Right renal cortex interstitium (tissue), 3 donors: ENCODE measurements at places on chromosomes 2 and 18. TPM values are rescaled to one million over a fixed set of nuclear protein-coding genes. Genes with fewer than 3 reads are reported as not detected.

Gene SLC35F5
- 153 TPM for polyA plus RNA-seq

Gene TLX2
- 0.06 TPM for polyA plus RNA-seq

Gene BCL11A
- polyA plus RNA-seq, result 11.7 TPM

Gene CDCA7
- 38.4 TPM for polyA plus RNA-seq

- no peak for DNase-seq
Measured at GRCh38 chr2:109386004-109386695, 227.6 kb downstream of the SEPTIN10 start.

DNA sequence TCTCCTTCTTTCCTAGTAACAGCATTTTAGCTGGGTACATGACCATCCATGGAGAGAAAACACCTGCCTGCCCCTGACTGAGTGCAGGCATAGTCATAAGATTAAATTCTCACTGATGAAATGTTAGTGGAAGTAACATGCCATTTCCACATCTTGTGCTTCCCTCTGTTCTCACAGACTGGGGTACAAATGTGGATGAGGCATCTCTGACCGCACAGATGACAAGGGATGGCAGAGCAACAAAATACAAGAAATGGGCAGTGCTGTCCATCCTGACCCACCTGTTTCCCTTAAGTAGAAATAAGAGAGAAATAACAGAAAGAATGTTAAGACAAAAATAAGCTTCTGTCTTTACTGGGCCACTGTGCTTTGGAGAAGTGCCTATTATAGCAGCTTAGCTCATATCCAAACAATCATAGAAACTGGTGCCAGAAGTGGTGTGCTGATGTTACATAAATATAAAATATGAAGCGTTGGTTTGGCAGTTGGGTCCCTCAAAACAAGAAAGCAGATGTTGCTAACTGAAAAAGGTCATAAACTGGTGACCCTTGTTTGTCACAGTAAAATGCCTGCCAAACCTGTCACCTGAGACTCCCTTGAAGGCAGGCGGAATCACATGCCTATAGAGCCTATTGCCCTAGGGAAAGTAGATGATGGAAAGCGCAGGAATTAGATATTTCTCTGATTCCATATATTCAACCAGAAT, 72.4 kb upstream of the CCDC150 start:
- DNase-seq, result no peak

GRCh38 chr2:37664231-37664643, 7.2 kb downstream of the CDC42EP3 start:
- no peak for DNase-seq

DNA sequence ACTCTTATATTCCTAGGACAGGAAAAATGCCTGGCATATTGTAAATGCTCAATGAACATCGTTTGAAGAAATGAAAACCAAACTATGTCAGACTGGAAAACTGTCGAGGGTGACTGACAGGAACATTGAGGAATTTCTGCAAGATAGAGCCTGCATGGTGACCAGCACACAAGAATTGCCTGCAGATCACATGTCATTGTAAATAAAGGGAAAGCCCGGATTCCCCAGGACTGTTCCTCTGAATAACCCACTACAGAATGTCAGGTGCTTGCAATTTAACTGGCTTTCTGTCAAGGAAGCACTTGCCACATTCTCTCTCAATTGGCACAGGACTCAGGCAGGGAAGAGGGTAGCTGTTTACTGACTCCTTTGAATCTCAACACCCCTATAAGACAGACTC, 129.0 kb upstream of the REG3G start:
- DNase-seq, result no peak

DNA sequence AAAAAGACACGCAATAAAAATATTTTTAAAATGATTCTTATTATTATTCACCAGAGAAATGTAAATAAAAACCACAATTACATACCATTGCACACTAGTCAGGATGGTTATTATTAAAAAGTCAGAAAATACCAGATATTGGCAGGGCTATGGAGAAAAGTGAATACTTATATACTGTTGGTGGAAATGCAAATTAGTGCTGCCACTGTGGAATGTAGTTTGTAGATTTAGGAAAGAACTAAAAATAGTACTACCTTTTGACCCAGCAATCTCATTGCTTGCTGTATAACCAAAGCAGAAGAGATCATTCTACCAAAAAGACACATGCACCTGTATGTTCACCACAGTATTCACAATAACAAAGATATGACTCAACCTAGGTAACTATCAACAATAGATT, 1237.3 kb upstream of the FAM98A start:
- DNase-seq, result no peak

- no peak for DNase-seq
Measured at GRCh38 chr2:149064856-149065630, 26.5 kb downstream of the LYPD6B start.

- no peak for DNase-seq
Measured at GRCh38 chr18:5729983-5730699, 165.2 kb downstream of the TMEM200C start.

DNA sequence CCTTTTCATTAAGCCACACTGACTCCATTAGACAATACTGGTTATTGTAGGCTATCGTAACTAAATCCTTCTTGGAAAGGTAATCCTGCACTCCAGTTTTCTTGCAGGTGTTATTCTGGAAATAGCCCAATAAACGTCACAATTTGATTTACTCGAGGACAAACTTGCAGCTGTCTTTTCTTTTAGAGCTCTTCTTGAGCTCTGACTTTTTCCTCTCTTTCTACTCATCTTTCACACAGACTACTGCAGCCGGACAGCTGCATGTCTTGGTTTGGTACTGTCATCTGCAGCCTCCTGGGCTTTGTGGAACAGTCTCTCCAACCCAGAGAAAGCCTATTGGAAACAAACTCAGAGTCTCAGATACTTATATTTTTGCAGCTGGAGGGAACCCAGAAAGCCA, 23.0 kb upstream of the MSGN1 start:
- DNase-seq, result no peak

GRCh38 chr2:187438455-187438854, 9.6 kb downstream of the CALCRL start:
- no peak for DNase-seq

DNA sequence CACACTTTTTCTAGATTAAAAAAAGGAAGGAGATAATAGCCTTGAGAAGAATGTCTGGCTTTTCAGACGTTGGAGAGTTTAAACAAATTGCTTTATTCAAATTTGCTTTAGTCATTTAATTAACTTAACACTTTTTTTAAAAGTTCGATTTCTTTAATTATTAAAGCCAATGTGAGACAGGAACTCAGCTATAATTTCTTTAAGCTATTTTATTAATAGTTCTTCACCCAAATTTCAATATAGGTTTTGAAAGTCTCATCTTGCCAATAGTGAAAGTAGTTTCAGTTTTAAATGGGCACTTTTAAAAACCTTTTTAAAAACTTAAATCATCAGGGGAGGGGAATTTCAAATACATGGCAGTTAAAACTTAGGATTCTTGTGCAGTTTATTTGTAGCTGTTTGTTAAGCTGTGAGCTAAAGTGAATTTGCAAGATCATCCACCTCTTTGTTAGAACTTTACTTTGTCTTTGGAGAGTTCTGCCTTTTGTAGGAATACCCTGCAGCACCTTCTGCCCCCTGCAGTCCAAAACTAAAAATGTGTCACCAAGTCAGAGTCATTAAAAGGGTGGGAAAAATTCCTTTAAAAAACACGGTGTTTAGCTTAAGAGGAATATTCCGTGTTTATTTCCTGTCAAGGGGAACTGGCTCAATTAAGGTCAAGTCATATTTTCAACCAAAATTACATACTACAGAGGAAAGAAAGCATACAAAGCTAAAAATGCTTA, 4.6 kb downstream of the TGIF1 start:
- DNase-seq, result no peak

DNA sequence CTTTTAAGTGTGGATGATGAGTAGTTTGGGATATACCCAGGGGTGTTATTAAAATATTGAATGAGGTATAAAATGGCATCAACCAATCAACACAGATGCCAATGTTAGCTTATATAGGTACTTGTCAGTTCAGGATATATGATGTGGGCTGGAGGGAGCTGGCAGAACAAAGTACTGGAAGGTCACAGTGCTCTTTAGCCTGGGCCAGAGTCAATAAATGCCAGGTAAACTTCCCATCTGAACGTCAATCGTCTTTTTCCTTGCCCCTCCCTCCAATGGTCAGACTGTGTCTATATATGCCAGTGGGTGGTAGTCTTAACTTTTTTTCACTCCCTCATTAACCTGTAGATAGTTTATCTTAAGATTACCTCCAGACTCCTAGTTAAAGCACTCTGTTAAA, 140.8 kb upstream of the RBMS1 start:
- no peak for DNase-seq

DNA sequence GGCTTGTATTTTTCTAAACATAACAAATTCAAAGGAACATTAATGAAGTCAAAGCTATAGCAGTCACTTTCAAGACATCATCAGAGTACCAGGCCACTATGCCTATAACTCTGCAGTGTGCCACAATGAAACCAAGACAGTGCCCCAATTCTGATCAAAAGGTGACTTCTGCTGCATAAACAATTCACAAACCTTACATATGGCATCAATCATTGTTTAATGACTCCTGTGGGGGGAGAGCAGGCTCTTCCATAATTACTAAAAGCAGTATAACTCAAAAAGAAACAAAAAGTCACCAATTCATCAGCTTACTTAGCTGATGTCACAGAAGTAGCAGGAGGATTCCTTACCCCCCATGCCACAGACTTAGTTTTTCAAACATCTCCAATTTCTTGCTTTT, 15.5 kb downstream of the LPIN2 start:
- DNase-seq, result no peak

DNA sequence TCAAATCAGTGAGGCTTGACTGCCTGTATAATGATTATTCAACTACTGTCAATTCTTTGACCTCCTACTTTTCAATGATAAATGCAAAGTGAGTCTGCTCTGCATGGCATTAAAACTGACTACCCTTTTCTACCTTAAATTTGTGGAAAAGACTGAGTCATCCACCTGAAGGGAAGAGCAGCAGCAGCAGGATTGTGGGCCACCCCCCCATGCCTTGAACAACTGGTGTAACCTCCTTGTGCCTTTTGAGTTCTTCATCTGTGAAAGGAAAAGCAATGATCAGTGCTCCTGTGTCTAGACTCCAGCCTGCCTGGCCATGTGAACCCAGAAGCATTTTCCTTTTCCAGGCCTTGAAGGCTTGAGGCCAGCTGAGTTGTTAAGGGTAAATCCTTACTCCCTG, 102.9 kb downstream of the OSR1 start:
- no peak for DNase-seq
